ENCODE measurements at places on chromosomes 1 and 21. TPM values are rescaled to one million over a fixed set of nuclear protein-coding genes. Genes with fewer than 3 reads are reported as not detected.

RPTN gene
- total RNA-seq = not detected

TMEM167B gene
- total RNA-seq = 7.9 TPM

CENPL gene
- 12.8 TPM for total RNA-seq

CFAP45 gene
- total RNA-seq = 0.94 TPM

FGR gene
- not detected for total RNA-seq

TTC39A gene
- 1.5 TPM for total RNA-seq

COL24A1 gene
- 0.06 TPM for total RNA-seq

KRTAP19-1 gene
- not detected for total RNA-seq

LDLRAD2 gene
- total RNA-seq = 0.02 TPM

DNAH14 gene
- total RNA-seq = 13.3 TPM

RGS8 gene
- not detected for total RNA-seq

HMCN1 gene
- 0.01 TPM for total RNA-seq

KIF26B gene
- 0.04 TPM for total RNA-seq

ANGPTL1 gene
- not detected for total RNA-seq

ETNK2 gene
- total RNA-seq = 12.6 TPM

RSBN1 gene
- 4.1 TPM for total RNA-seq

RASSF5 gene
- 1.1 TPM for total RNA-seq

NUDT4B gene
- total RNA-seq = 1.6 TPM

GBP6 gene
- not detected for total RNA-seq

LCE6A gene
- total RNA-seq = not detected

ARHGEF10L gene
- 7.0 TPM for total RNA-seq

SDC3 gene
- 8.4 TPM for total RNA-seq

ZBTB40 gene
- total RNA-seq = 4.9 TPM

LAMC2 gene
- total RNA-seq = 24.4 TPM

Data from A549 treated with Mapracorat at 1 μM for 4 hours (cell line).